ENCODE measurements at places on chromosomes 3 and 15. TPM values are rescaled to one million over a fixed set of nuclear protein-coding genes. Genes with fewer than 3 reads are reported as not detected.

Gene CHRFAM7A
- total RNA-seq: 1.4 TPM

Gene ADAMTS17
- 9.1 TPM for total RNA-seq

Gene HRH1
- total RNA-seq: 14.4 TPM

Gene SLC28A1
- total RNA-seq: not detected

Gene MESP2
- not detected for total RNA-seq

Gene CADM2
- total RNA-seq: 9.1 TPM

Gene SERPINI2
- total RNA-seq: not detected

Gene STRIT1
- total RNA-seq: not detected

Gene UBXN7
- 17.1 TPM for total RNA-seq

Gene GABRA5
- total RNA-seq: 2.4 TPM

Gene IL17RB
- 1.1 TPM for total RNA-seq
